ENCODE measurements at places on chromosomes 16 and 17. TPM values are rescaled to one million over a fixed set of nuclear protein-coding genes. Genes with fewer than 3 reads are reported as not detected.

GRCh38 chr16:70679671-70680494, 6.0 kb downstream of the MTSS2 start:
- no peaks in the 10 kb centered on the region for H3K36me3 ChIP-seq
- H3K4me1 ChIP-seq, result peaks cover 35% of the 10 kb centered on the region
- DNase-seq, result no peak
- no peak overlapping the region for H3K4me3 ChIP-seq

ZMYND15 gene
- total RNA-seq, result 2.9 TPM

GRCh38 chr16:23679274-23679985, 741 bp downstream of the PLK1 start:
- H3K4me1 ChIP-seq, result peaks cover 6% of the 10 kb centered on the region
- no peaks in the 10 kb centered on the region for H3K27me3 ChIP-seq
- no peak overlapping the region for H3K27ac ChIP-seq

DNA sequence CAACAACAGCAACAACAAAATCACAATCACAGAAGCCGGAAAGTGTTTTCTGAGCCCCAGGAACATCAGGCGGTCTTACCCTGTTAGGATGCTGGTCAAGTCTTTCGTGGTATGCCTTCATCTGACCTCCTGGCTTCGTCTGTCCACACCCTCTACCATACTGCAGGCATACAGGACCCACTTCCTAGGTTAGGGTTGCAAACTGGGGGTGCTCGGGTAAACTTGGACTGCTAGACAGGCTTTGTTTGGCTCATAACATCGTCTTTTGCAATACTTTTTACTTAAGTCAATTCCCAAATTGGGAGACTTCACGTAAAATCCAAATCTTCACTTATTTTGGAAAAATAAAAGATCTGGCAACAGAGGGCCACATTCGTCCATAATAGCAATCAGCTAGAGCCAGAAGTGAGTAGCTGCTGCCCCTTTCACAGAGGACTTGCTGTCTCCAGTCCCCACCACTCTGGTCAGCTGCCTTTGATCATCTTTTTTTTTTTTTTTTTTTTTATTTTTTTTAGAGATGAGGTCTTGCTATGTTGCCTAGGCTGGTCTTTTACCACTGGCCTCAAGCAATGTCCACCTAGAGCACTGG, 30.0 kb downstream of the CHD9 start:
- H3K4me1 ChIP-seq, result peaks cover 58% of the 10 kb centered on the region
- peak overlapping the region; percentile 81 for H3K27ac ChIP-seq
- no peaks in the 10 kb centered on the region for H3K27me3 ChIP-seq
- no peak overlapping the region for H3K4me3 ChIP-seq
- no peaks in the 10 kb centered on the region for H3K36me3 ChIP-seq

DNA sequence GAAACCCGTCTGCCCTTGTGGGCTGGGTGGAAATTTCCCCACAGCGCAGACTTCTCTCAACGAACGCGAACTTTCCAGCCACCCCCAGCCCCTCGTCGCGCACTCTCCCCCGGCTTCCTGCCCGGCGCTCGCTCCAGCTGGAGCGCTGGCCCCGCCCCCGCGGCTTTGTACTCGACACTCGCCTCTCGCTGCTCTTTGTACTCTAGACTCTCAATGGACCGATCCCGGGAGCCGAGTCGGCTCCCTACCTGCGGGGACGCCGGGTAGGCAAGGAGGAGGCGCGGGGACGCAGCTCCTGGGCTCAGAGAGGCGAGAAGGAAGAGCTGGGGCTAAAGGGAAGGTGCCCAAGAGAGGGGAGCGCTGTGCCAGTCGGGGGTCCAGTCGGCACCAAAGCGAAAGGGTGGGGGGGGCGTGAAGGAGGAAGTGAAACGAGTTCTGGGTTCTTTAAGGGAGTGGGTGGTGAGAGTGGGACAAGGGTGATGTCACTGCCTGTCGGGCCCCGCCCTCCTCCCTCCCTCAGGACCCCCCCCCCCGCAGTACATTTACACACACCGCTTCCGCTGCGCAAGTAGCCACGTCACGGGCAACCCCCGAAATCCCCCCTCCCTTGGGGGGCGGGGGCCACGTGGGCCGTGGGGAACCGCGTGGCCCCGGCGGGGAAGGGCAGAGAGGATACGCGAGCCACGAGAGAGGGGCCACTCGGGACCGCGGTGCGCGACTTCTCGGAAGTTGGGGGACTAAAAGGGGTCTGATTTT, 9.7 kb downstream of the KDM6B start:
- H3K4me1 ChIP-seq, result peaks cover 33% of the 10 kb centered on the region
- peak overlapping the region; percentile 99 for H3K27ac ChIP-seq
- peak overlapping the region; percentile 73 for H3K4me3 ChIP-seq

DNA sequence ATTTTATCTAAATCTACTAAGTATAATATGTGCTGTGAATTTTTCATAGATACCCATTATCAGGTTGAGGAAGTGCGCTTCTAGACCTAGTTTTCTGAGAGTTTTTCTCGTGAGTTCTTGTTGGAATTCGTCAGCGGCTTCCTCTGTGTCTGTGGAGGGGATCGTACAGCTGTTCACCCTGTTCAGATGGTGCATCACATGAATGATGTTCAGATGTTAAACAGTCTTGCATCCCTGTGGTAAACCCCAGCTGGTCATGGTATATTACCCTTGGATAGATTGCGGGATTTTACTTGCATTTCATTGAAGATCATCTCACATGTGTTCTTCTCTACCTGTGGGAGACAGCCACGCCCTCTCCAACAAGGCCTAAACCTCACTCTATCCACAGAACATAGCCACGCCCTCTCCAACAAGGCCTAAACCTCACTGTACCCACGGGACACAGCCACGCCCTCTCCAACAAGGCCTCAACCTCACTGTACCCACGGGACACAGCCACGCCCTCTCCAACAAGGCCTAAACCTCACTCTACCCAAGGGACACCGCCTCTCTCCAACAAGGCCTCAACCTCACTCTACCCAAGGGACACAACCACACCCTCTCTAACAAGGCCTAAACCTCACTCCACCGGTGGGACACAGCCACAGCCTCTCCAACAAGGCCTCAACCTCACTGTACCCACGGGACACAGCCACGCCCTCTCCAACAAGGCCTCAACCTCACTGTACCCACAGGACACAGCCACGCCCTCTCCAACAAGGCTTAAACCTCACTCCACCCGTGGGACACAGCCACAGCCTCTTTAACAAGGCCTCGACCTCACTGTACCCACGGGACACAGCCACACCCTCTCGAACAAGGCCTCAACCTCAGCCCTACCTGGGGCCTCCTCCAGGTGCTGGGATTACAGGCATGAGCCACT, 180.2 kb upstream of the CHMP6 start:
- H3K4me3 ChIP-seq, result no peak overlapping the region
- no peaks in the 10 kb centered on the region for H3K4me1 ChIP-seq
- DNase-seq, result no peak
- no peak overlapping the region for H3K27ac ChIP-seq
- no peaks in the 10 kb centered on the region for H3K27me3 ChIP-seq

DNA sequence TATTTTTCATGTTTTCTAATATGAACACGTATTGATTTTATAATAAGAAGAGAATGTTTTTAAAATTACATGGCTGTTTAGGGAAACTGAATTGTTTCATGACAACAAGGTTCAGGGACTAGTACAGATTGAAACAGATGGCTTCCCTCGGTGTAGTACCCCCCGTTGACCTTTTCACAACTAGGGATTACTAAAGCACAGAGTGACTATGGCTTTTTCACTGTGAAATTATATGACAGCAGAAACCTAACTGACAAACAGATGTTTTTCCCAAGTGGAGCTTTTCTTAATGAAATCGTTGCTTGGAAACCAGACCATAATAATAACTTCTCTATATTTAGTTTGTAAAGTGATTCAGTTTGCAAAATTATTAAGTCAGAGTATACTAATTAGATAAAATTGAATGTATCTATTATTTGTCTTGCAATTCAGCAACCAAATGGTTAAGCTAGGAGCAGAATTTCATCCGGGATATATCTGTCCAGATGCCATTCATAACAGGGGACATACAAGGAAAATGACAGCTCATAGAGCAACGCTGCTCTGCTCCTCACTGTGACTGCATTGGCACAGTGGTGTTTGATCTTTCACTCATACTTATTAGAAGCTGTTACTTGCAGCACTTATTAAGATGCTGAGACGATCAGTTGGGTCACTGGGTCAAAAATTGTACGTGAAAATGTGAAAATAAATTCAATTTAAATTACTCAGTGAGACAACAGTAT, 111.7 kb downstream of the TANGO6 start:
- H3K36me3 ChIP-seq, result no peaks in the 10 kb centered on the region
- no peak overlapping the region for H3K27ac ChIP-seq
- H3K4me1 ChIP-seq, result no peaks in the 10 kb centered on the region
- no peaks in the 10 kb centered on the region for H3K27me3 ChIP-seq

DNA sequence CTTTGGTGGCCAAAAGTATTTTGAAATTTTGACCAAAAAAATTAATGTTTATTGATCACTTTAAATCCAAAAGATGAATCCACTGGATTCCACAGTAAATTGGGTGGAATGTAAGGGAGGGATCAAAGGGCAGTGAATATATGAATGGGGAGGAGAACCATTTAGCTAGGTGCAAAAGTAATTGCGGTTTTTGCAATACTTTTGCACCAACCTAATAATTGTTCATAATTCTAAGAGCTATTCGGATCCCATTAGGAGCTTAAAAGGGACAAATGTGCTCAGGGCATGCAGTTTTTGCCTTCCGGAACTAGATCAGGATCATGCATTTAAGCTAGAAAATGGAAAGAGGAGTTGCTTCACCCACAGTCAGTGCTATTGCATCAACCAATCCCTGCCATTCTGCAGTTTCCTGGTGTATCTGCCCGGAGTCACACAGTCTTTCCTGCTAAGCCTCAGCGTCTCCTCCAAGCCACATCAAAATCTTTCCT, at the start of gene LPO:
TSS of gene LPO (plus strand) at position 438 of the 488 bp plus-strand sequence. CDS start 4,396 bp downstream, outside the sequence.
- H3K27me3 ChIP-seq, result peaks cover 50% of the 10 kb centered on the region
- no peaks in the 10 kb centered on the region for H3K4me1 ChIP-seq
- no peaks in the 10 kb centered on the region for H3K36me3 ChIP-seq
- H3K27ac ChIP-seq, result no peak within 1 kb of the TSS
- H3K4me3 ChIP-seq, result no peak within 1 kb of the TSS
- no peak for DNase-seq

- H3K27ac ChIP-seq, result peak overlapping the region; percentile 90
- H3K4me1 ChIP-seq, result peaks cover 37% of the 10 kb centered on the region
- no peak overlapping the region for H3K4me3 ChIP-seq
- no peaks in the 10 kb centered on the region for H3K36me3 ChIP-seq
Observed at GRCh38 chr17:79930877-79931816, 91.9 kb upstream of the CBX4 start.

GRCh38 chr17:56994009-56994792, 16.3 kb downstream of the SCPEP1 start:
- no peaks in the 10 kb centered on the region for H3K36me3 ChIP-seq
- no peaks in the 10 kb centered on the region for H3K4me1 ChIP-seq
- DNase-seq, result no peak
- no peak overlapping the region for H3K27ac ChIP-seq

MPG gene
- 85.7 TPM for total RNA-seq

WNK4 gene
- total RNA-seq, result 1.5 TPM

GRCh38 chr17:4719146-4719545, 8.7 kb downstream of the ARRB2 start:
- no peak overlapping the region for H3K27ac ChIP-seq
- H3K27me3 ChIP-seq, result no peaks in the 10 kb centered on the region
- no peaks in the 10 kb centered on the region for H3K36me3 ChIP-seq
- DNase-seq, result no peak
- H3K4me3 ChIP-seq, result no peak overlapping the region
- H3K4me1 ChIP-seq, result peaks cover 18% of the 10 kb centered on the region
